ENCODE measurements at places on chromosomes 4 and X.
A peak's percentile ranks its signal among the peaks of the same experiment; 100 is the strongest.

DNA sequence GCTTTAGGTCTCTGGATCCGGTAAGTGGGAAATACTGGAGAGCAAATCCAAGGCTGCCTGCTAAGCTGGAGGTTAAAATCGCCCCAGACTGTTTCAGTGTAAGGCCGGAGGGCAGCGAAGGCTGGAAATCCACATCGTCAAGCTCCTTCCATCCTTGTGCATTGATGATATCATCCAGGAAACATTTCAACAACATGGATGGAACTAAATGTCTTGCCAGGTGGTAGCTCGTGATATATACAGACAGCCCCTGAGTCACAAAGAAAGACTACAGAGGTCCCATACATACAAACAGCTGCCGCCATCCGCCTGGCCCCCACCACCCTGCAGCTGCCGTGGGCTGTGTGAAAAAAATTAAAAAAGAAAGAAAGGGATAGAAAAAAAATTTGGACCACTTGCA is 148.9 kb upstream of the RBPJ start:
- DNase-seq, result peak; percentile 28

- DNase-seq, result no peak
Observed at GRCh38 chr4:17740702-17741101, 40.7 kb downstream of the FAM184B start.

DNA sequence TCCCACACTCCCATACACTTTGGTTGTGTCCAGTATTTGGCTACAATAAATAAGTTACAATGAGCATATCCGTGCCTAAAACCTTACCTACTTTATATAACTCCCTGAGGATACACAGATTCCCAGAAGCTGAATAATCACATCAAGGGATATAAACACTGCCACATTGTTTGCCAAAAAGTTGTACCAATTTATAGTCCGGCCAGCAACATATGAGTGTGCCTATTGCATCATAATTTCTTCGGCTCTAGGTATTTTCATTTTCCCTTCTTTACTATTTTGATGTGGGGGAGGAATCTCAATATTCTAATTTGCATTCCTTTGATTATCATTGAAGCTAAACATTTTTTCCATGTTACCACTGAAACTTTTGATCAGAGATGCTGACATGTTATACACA is 146.4 kb downstream of the PCDH19 start:
- DNase-seq, result no peak

DNA sequence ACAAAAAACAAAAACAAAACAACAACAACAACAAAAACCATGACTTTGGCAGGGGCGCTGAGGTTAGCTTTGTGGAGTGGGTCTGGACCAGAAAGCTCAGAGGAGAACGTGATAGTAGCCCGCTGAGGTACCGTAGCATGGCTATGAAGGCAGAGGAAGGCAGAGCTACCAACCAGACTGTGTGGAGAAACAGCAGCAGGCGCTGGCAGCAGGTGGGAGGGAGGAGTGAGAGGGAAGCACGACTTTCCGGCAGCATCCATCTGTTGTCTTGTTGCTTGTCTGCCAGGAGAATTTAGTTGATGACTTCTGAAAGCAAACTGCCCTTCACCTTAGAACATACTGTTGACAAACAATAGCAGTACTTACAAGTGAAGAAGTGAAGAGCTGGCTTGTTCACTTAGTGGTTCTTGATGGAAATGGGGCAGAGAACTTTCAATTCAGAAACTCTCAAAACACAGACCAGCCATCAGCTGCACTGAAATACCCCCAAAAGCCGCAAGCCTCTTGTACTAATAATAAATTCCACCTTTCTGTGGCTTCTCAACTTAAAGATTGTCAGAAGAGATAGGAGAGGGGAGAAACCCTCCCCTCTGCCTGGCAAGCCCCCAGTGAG is 447.2 kb downstream of the SLITRK2 start:
- no peak for DNase-seq
